Muscle of back (tissue), 13 donors: ENCODE measurements at places on chromosomes 12 and 14. TPM values are rescaled to one million over a fixed set of nuclear protein-coding genes. Genes with fewer than 3 reads are reported as not detected.

The COL2A1 gene
- polyA plus RNA-seq: 59.6 TPM

The PMCH gene
- 0.29 TPM for polyA plus RNA-seq

The PRB2 gene
- not detected for polyA plus RNA-seq

The NANOG gene
- polyA plus RNA-seq: 0.09 TPM

DNA sequence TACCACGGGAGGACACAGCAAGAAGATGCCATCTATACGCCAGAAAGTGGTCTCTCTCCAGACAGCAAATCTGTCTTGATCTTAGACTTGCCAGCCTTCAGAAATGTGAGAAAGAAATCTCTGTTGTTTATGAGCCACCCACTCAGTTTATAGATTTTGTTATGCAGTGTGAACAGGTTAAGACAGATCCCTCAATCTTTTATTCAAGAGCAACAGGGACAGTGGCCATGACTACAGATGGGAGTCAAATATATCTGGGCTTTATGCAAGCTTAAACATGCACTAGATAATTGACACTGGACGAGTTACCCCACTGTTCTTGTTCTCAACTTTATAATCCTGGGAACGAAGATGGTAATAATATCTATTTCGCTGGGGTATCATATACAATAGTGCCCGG, 288.7 kb downstream of the RPAP3 start:
- no peak for DNase-seq

GRCh38 chr14:25803386-25804018, 753.6 kb upstream of the STXBP6 start:
- DNase-seq: no peak

- peak; percentile 63 for DNase-seq
Observed at GRCh38 chr14:99875421-99875820, 82.2 kb downstream of the EML1 start.

- peak; percentile 46 for DNase-seq
Observed at GRCh38 chr12:22083167-22083566, 37.1 kb downstream of the CMAS start.

- no peak for DNase-seq
Observed at GRCh38 chr14:23639891-23640523, 3.8 kb downstream of the DHRS2 start.

- DNase-seq: no peak
Observed at GRCh38 chr14:55781046-55781445, 201.0 kb downstream of the KTN1 start.
